Central memory CD4-positive, alpha-beta T cell (primary cell): ENCODE measurements at places on chromosomes 5 and 9.

DNA sequence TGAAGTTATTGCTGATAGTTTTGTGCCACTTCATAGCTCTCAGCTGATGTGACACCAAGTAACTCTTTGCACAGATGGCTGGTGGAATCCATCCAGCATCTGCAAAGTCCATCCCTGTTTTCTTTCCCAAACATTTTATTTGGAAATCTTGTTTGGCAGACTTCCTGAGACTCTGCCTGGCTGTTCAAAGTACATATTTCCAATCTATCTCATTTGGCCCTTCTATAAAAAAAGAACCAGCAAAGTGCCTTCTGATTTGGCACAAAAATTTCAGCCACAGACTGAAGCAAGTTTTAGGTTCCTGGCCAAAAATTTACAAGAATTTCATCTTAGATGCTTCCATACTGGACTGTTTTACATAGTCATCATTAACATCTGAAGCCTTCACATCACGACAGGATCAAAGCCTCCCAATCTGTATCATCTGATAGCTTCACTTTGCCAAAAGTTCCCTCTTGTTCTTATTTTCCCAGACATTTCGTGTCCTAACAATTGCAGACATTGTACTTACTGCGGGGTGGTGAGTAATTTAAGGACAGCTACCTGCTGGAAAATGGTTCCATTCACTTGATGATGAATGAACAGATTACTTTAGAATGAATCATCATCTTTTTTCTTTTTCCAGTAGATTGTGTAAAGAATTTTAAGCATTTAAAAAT, 377.3 kb downstream of the KIAA0825 start:
- DNase-seq: no peak

GRCh38 chr5:165138236-165138635, 1632.8 kb downstream of the MAT2B start:
- no peak for DNase-seq

GRCh38 chr5:123220621-123221146, 131.6 kb downstream of the PRDM6 start:
- DNase-seq: no peak

DNA sequence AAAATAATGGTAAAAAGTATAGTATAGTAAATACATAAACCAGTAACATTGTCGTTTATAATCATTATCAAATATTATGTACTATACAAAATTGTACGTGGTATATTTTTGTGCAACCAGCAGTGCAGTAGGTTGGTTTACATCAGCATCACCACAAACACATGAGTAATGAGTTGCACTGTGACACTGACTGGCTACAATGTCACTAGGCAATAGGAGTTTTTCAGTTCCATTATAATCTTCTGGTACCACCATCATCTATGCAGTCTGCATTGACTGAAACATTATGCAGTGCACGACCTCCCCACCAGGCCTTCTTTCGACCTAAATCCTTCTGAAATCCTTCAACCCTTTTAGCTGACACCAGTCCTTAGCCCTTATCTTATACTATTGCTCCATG, 105.8 kb downstream of the SREK1 start:
- DNase-seq: no peak

DNA sequence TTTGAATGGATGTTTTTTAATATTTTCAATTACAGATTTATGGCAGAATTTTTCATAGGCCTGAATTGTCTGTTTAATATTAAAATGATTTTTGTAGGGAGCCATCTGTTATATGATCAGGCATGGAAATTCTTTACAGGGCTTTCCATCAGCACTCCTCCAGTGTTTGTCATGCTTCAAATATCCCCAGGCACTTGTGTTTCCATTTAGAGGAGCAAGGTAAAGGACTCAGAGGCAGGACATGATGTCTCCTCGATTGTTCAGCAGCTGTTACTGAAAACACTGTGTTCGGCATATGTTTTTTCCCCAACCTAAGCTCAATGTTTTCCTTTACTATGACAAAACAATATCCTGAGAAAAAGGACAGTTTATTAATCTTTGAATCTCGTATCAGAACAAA, 172.3 kb upstream of the RFX3 start:
- DNase-seq: no peak

- no peak for DNase-seq
Measured at GRCh38 chr5:81014348-81014747, 54.2 kb downstream of the RASGRF2 start.

DNA sequence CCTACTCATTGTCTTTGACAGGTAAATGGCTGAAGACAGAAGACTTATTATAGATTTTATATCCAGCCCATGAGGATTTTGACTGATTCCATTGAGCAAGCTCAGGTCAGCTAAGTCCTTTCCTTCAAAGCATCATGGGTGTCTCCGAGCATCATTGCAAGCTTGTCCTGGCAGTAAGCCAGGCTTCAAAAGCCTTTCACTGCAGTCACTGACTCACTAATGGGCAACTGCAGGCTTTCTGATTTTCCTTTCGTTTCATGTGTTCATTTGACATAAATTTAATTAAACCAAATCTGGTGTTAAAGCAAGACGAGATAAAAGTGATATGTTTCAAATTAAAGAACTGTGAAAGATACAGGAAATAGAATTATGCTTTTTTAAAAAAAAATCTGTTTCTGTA, 426.2 kb downstream of the ANXA1 start:
- no peak for DNase-seq

DNA sequence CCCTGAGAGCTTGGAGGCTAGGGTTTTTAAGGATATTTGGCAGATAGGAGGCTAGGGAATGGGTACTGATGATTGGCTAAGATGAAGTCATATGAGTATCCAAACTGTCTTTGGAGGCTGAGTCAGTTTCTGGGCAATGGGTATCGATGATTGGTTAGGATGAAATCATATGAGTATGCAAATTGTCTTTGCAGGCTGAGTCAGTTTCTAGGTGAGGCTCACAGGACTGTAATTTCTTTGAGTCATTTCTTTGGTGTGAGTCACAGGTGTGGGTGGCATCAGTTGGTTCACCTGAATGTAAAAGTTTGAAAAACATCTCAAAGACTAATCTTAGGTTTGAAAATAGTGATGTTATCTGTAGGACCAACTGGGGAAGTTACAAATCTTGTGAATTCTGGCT, 1068.0 kb downstream of the NR2F1-AS1 start:
- DNase-seq: no peak

DNA sequence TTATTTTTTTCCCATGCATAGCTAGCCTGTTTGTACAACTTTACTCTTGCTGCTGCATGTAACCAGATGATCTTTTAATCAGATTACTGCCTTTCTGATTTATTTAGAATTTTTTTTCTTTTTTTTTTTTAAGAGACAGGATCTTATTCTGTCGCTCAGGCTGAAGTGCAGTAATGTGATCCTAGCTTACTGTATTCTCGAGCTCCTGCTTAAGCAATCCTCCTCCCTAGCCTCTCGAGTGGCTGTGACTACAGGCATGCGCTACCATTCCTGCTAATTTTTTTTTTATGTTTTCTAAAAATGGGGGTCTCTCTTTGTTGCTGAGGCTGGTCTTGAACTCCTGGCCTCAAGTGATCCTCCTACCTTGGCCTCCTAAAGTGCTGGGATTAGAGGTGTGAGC, 9.6 kb downstream of the DCP2 start:
- DNase-seq: no peak

GRCh38 chr5:176646049-176646706, 1.1 kb upstream of the TSPAN17 start:
- DNase-seq: no peak

DNA sequence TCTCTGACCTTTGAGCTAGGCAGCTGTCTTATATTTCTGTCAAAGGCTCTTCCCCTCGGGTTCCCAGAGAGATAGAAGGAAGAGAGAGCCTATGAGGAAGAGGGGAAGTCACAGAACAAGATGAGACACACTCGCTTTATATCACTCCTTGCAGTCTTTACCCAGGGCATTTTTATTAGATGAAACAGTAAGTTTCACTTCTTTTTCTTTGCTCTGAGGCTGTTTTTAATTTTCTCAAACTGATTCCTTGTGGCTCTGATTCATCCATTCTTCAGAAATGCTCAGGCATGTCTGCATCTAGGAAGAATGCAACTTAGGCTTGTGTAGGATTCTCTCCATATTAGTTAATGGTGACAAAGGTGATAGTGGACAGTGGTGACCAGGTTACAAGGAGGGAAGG, 132.9 kb upstream of the CHD1 start:
- no peak for DNase-seq

GRCh38 chr5:117107859-117108258, 533.2 kb upstream of the SEMA6A start:
- DNase-seq: no peak

GRCh38 chr5:172164769-172165212, 23.2 kb downstream of the STK10 start:
- no peak for DNase-seq

DNA sequence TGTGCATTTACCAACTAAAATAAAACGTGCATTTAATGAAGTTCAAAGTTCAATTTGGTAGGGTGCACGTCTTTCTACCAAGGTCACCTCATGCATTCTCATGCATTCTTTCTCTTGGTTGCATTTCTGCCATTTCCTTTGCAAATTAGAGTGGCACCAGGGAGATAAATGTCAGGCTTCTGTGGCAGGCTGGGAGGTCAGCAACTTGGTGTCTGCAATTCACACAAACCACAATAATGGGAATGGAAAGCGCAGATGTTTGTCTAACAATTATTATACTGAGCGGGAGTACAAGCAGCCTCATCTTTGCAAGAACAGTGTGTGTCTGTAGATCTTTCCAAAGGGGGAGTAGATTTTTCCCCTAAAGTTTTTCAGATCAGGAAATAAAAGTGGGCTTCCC, 411.7 kb downstream of the DMRT2 start:
- DNase-seq: no peak

DNA sequence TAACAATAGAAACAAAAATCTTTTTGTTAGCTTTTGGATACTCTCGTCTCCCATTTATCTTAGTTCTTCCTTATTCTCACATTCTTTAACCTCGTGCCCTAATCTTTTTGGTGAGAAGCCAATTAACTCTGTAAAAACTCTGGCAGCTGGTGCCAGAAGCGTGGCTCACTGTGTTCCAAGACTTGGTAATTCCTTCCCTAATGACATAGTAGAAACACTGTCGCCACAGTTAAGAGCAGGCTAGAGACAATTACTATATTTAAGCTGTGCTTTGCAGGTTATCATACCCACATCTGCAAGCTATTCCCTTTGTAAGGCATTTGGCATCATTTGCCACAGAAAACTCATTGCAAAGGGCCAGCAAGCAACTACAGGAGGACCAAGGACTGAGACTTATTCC, 160.9 kb upstream of the PIK3R1 start:
- DNase-seq: no peak

DNA sequence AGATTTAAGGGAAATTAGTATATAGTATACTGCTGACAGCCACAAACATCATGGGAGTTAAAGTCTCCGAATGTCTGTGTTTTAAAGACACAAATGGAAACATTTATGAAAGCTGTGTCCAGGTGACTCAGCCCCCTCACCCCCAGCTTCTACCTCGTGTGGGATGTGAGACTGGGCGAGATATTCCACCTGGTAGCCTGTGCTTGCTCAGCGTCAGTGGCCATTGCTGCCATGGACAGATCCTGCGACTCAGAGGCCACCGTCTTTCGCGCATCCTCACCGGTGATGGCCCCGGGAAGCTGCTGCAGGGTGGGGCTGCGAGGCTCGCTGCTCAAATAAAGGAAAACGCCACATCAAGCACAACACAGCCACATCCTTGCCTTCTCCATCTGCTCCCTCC, 31.2 kb upstream of the EXOC3 start:
- no peak for DNase-seq

DNA sequence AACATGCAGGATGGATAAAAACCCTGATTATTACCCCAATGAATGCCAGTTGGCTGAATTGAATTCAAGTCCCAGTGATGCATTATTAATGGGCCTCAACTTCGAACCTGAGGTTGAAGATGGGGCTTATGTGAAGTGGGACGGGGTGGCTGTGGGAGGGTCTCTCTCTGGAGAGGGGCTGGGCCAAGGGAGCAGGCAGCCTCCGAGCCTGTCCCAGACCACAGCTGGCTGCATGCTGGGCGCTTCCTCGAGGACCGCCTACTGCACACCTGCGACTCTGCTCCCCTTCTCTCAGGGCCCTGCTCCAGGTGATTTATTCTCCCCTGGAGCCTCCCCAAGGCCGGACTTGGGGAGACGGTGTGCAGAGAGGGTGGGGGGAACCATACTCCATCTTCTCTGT, 568.3 kb downstream of the CCDC171 start:
- DNase-seq: no peak

- no peak for DNase-seq
Measured at GRCh38 chr5:124089578-124089977, 577.6 kb downstream of the CSNK1G3 start.

DNA sequence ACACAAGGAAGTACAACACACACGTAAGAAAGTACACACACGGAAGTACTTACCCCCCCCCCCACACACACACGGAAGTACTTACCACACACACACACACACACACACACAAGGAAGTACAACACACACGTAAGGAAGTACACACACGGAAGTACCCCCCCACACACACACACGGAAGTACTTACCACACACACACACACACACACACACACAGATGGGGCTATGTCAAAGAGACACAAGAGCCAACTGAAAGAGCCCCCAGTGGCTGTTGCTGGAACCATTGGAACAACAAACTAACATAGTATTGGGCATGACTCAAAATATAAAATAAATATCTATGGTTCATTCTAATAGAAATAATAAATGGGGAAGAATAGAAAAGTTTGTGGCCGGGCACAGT, 4.9 kb upstream of the MAPK9 start:
- no peak for DNase-seq

GRCh38 chr5:150251504-150251903, 38.1 kb downstream of the CAMK2A start:
- no peak for DNase-seq

- DNase-seq: no peak
Measured at GRCh38 chr9:98850851-98851729, 43.6 kb downstream of the GALNT12 start.

GRCh38 chr9:78013934-78014333, 17.7 kb downstream of the GNAQ start:
- no peak for DNase-seq

- no peak for DNase-seq
Measured at GRCh38 chr9:99682378-99682777, 139.3 kb upstream of the NR4A3 start.

DNA sequence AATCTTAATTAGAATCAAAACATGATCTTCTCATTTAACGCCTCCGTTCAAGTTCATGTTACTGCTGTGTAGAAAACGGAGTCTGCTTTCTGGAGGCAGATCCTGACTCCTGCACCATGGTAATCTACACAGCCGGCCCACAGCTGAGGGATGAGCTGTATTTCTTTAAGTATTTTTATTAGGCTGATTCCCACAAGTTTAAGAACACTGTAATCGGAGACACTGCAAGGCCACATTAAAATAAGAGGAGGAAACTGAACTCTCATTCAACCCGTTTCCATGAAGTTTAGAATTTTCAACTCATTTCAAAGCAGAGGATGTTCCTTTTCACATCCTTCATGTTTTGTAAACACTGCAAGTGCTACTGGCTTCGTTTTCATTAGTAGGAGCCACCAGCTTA, 372.2 kb downstream of the NFIB start:
- DNase-seq: no peak

DNA sequence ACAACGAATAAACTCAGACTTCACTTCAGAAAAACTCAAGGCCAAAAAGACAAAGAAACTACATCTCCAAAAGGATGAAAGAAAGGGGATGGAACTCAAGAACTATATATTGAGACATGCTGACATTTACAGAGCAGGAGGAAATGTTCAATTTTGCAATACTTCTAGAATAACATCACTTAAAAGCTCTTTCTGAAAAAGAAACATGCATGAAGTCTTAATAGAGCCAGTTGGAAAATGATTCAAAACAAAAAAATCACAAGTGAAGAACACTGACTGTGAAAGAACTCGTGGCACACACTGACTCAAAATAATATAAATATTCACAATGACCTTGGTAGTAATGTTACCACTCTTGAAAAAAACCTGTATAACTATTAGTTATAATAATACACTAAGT, 267.8 kb upstream of the NREP start:
- DNase-seq: no peak

- DNase-seq: no peak
Measured at GRCh38 chr5:89452081-89452480, 569.1 kb upstream of the MEF2C start.
